AG20443 (cell line): ENCODE measurements at places on chromosomes 4 and X.

DNA sequence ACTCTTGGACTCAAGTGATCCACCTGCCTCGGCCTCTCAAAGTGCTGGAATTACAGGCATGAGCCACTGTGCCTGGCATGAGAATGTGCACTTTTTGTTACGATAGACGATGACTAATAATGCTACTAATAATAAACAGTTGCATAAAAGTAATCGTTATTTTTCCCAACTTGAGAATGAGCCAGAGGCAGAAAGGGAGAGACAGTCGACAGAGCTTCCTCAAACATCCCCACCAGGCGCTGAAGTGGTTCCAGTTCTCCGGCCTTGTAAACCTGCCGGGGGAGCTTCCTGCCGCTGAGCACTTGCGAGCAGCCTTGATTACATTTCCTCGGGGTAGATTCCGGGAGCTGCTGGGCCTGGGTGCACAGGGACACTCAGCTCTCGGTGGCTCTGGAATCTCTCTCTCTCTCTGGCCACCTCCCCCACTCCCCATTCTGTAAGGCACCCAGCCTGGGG is 8.9 kb upstream of the HTRA3 start:
- peak; percentile 82 for DNase-seq

DNA sequence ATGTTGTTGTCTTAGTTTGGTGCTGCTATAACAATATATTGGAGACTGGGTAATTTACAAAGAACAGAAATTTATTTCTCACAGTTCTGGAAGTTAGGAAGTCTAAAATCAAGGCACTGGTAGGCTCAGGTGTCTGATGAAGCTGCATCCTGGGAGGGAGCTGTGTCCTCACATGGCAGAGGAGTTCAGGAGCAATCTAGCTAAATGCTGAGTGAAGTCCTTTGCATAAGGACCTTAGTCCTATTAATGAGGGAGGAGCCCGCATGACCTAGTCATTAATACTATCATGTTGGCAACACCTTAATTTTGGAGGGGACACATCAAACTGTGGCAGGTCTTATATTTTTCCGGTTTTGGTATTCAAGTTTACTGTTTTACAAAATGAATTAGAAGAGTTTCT is 36.0 kb upstream of the NSUN7 start:
- DNase-seq: no peak

DNA sequence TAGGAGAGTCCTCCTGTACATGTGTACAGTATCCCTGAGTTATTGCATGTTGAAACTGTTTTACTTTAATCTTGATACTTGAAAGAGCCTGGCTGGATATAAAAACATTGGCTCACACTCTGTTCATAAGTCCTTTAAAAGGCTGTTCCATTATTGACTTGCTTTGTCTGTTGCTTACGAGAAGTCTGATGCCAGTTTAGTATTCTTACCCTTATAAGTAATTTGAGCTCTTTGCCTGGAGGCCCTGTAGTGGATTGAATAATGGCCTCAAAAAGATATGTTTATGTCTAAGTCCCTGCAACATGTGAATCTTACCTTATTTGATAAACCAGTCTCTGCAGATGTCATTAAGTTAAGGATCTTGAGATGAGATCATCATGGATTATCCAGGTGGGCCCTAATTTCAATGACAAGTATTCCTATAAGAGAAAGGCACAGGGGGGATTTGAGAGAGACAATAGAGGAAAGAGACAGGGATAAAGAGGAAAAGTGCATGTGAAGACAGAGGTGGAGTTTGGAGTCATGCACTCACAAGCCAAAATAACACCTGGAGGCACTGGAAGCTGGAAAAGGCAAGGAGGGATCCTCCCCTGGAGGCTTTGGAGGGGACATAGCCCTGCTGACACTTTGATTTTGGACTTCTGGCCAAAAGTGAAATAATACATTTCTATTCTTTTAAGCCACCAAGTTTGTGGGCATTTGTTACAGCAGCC is 98.1 kb downstream of the IRF2 start:
- DNase-seq: no peak

DNA sequence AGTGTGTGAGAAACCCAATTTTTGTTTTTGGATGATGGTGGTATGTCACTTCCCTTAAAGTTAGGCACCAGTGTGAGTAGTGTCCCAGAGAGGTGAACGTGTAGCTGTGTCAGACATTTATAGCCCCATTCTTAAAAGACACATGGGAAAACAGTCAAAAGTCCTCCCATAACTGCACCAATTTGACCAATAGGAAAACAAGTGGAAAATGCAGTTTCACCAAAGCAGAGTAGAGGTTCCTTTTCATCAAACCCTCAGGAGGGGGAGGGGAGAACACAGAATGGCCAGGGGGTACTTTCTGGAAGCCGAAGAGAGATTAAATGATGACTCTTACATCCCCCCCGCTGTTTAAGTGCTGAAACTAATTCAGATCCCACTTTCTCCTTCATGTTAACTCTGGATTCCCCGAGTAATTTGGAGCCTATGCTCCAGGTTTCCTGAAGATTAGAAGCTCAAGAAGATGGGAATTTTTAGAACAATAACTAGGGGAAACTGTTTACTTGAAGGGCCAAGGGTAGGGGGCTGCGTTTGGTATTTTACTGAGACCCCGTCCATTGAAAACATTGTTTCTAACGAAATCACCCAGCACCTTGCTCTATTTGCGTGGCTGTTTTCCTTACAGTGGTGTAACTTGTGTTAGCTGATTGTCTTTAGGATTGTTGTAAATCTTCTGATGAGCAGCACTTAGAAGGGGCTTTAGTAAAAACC is 2.1 kb upstream of the LEF1 start:
- DNase-seq: no peak

DNA sequence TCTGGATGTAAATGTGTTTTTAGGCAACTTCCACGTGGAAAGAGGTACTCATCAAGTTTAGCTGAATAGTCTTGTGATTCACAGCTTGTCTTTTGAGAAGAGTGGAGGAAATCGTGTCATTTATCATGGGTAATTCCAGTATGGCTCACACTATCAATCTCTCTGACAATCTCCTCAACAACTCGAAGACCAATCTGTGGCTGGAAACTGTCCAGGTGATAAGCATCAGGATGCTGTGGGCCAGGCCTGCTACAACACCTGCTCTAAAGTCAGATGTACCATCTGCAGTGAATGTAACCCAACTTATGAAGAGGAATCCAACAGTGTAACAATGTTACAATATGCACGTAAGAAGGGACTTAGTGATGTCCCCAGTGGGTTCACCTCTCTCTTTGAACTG is 132.1 kb upstream of the GK2 start:
- DNase-seq: no peak

DNA sequence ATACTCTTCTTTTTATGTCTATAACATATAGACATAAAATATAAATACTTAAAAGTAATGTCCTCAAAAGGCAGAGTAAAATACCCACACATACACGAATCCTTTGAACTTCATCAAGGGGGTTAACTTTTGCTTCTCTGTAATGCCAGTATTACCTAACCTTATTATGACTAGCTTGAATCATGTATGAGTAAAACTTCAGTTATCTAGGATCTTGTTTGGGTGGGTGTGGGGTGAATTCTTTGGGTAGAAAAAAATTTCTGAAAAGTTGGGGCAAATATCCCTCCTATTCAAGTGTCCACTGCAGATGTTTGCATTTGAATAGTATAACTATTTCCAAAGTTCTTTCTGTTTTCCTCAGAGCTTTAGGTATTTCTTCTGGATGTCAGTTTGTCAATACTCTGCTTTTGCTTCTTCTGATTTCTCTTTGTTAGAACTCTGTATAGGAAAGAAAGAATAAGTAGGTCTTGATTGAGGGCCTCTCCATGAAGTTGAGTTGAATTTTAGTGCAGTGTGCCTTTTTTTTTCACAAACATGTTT is 173.8 kb downstream of the ADGRL3 start:
- DNase-seq: peak; percentile 3

- no peak for DNase-seq
Observed at GRCh38 chrX:17062065-17062464, 115.6 kb downstream of the REPS2 start.

DNA sequence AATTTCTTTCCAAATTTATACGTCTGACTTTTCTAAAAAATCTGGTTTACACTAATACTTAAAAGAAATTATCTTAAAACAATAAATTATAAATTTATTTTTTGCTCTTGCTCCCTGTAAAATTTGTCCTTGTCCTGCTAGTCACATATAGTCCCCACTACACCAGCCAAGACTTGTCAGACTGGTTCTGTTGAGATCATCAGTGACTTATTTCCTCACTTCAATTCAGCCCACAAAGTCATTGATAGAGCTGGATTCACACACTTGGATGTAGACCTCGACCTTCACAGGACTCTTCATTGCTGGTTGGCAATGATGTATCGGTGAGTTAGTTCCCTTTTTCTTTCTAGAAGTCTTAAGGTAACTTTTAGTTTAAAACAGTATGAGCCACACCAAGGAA is at the start of gene TMPRSS11E:
TSS of gene TMPRSS11E (plus strand) at position 263 of the 400 bp plus-strand sequence. CDS start at position 313, 50 bp downstream.
- no peak for DNase-seq

GRCh38 chr4:161919442-161920220 is 244.2 kb downstream of the FSTL5 start:
- DNase-seq: no peak

DNA sequence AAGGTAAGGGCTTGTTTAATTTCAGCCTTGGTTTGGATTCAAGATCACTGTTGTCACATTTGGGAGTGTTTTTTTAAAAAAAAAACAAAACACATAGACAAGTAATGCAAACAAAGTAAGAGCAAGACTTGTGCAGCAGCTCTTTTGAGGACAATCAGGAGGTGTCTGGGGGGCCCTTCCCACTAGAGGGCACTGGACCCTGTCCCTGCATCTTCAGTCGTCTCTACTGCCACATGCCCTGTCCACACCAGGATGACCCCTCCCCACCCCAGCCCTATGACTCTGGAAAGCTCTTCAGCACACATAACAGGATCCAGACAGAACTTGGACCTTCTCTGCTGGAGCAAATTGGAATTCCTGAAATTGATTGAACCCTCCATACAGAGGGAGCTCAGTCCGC is 71.0 kb downstream of the USP46 start:
- peak; percentile 50 for DNase-seq

DNA sequence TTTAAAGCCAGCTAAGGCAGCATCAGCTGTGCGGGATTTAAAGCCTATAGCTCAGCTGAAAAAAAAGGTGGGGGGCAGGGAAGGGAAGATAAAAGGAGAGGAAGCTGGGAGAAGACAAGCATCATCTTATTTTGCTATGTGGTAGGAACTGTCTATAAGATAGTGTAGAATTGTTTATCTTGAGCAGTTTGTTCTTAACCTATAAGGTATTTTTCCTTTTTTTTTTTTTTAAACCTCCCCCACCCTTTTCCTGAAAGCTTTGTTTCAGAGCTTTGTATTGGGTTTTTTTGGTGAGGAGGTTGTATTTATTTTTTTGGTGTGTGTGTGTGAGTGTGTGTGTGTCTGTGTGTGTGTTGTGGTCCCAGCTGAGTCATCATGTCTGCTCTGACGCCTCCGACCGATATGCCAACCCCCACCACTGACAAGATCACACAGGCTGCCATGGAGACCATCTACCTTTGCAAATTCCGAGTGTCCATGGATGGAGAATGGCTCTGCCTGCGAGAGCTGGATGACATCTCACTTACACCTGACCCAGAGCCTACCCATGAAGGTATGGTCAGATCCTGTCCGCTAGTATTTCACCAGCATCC is 531 bp downstream of the RUFY3 start:
- peak; percentile 45 for DNase-seq

GRCh38 chr4:98786866-98787265 is 128.5 kb upstream of the TSPAN5 start:
- no peak for DNase-seq

DNA sequence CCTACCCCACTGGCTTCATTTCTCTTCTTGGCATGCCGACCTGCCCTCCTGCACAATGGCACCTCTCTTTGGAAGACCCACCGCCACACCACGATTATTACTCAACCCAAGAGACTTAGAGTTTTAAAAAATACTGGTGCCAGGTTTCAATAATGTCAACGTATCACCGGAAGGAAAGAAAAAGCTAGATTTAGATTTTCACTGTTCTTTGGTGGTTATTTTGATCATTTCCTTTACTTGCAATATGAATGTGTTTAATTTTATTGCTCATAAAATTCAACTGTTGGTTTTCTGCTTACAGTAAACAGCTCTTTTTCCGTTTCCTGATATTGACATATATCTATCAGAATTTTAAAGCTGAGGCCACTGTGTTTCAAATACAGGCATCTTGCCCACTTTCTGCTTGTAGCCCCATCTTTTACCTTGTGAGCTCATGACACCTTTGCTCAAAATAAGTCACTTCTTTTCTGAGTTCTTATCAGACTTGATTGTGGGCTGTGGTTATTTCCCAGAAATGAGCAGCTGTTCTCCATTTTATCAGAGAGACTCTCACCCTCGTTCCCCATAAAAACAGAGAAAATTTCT is 439.1 kb downstream of the INPP4B start:
- DNase-seq: no peak

- peak; percentile 6 for DNase-seq
Observed at GRCh38 chr4:134200811-134201215, 776 bp downstream of the PABPC4L start.

GRCh38 chr4:7513671-7514070 is 78.9 kb upstream of the PSAPL1 start:
- peak; percentile 47 for DNase-seq

GRCh38 chr4:20272411-20272872 is 20.7 kb downstream of the SLIT2 start:
- DNase-seq: no peak

GRCh38 chrX:139559383-139560042 is 29.0 kb downstream of the F9 start:
- DNase-seq: peak; percentile 35

DNA sequence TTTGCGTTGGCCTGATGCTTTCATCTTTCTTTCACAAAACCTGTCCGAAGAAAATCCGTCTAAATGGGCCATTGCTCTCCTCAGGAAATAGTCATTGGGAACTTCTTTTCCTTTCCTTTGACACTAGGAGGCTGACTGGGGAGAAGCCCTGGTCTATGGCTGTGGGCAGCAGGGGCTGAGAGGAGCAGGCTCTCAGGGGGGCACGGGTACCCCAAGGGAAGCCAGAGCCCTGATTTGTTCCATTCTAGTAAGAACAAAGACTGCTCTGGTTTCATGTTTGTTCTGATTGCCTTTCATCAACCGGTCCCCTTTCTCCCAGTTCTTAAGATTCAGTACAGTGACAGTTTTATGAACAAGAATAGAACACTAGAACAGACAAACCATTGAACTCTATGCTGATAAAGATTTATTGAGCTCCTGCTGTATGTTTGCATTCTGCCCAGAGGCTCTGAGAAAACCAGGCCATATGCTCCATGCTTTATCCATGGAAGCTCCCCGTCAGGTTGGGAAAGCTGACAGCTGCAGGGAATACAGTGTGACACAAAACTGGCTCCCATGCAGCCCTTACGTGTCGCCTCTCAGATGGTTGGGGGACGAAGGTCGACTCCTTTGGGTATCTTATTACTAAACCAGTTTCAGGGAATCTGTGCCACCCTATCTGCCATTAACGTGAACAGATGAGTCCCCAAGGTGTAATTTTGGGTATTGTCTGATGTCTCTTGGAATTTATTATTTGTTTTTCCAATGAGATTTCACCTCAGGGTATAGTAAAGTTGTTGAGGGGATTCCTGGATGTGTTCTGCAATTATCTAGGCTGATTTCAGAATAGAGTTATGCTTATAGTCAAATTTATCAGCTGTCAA is 72.4 kb upstream of the MSANTD1 start:
- DNase-seq: no peak
